ENCODE measurements at places on chromosomes 5 and 9.

- no peak for DNase-seq
Observed at GRCh38 chr5:538271-538771, 14.1 kb upstream of the SLC9A3 start.

DNA sequence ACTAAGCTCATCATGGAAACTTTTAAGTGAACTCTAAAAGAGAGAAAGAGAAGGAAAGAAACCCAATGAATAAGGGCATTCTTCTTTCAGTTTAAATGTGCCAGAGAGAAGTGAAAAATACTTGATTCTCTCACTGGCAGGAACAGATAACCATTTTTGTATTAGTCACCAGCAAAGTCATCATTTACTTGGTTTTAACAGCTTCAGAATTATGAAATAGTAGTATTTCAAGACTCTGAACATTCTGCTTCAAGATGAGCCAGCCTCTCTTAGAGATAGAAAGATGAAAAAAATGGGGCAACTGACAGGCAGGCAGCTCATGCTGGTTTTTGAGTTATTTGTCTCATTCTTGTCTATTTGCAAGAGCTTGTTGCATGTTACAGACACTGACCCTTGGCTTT lies 103.5 kb downstream of the GCNT1 start:
- no peak for DNase-seq

DNA sequence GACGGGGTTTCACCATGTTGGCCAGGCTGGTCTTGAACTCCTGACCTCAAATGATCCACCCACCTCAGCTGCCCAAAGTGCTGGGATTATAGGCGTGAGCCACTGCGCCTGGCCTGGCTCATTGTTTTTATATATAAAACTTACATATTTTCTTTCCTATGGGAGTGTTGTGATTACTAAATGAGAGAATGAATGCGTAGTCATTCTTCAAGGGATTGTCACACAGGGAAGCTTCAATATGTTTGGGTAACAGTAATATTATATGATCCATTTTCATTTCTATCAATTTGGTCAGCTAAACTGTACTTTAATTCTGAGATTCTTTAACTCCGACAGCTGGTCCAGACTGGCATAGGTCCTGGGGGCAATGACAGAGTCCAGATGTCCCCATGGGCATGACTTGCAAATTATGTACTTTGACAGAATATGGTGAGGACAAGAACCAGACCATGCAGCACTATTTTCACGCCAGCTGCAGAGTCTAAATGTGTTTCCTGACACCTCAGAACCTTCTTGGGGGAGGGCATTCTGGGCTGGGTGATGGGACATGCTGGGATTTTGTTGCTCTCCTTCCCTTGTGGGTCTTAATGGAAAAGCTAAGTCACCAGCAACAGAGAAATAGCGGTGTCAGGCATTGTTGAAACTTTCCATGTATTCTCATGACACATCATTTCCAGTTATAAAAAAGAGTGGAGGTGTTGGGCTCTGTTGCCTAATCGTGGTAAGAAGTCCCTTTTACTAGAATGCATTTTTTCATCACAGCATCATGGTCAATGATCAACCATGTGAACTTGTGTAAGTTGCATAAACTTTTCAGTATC lies 40.9 kb upstream of the TNC start:
- no peak for DNase-seq

- DNase-seq = no peak
Observed at GRCh38 chr9:33880211-33881089, 63.5 kb downstream of the UBE2R2 start.

GRCh38 chr9:19375538-19375937 lies 4.5 kb downstream of the RPS6 start:
- no peak for DNase-seq

DNA sequence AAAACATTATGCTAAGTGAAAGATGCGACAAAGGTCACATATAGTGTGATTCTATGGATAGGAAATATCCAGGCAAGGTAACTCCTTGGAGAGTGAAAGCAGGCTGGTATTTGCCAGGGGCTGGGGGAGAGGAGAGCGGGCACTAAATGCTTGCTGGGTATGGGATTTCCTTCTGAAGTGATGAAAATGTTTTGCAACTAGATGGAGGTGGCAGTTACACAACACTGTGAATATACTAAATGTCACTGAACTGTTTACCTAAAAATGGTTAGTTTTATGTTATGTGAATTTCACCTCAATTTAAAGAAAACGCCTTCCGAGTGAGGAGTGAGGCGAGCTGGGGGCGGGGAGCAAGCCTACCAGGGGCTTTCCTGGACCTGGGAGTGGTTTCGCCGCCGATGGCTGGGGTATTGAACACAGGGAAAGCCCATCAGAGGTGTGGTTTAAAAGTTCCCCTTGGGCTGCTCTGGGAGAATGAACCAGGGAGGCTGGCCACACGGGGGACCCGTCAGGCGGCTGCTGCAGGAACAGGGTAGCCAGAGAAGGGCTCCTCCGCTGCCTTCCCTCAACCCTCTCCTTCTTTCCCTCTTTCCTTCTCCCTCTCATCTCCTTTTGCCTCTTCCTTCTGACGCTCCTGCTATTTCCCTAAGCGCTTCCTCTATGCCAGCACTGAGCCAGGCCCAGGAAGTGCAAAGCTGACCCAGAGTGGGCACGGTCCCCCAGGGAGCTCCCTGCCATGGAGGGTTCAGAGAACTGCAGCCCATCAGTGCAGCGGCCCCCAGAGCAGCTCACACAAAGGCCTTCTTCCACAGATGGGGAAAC lies 4.9 kb downstream of the AKNA start:
- DNase-seq = peak; percentile 41

- no peak for DNase-seq
Observed at GRCh38 chr9:4859035-4859434, 66.3 kb downstream of the RCL1 start.

- no peak for DNase-seq
Observed at GRCh38 chr9:134545543-134546245, 95.9 kb upstream of the COL5A1 start.

DNA sequence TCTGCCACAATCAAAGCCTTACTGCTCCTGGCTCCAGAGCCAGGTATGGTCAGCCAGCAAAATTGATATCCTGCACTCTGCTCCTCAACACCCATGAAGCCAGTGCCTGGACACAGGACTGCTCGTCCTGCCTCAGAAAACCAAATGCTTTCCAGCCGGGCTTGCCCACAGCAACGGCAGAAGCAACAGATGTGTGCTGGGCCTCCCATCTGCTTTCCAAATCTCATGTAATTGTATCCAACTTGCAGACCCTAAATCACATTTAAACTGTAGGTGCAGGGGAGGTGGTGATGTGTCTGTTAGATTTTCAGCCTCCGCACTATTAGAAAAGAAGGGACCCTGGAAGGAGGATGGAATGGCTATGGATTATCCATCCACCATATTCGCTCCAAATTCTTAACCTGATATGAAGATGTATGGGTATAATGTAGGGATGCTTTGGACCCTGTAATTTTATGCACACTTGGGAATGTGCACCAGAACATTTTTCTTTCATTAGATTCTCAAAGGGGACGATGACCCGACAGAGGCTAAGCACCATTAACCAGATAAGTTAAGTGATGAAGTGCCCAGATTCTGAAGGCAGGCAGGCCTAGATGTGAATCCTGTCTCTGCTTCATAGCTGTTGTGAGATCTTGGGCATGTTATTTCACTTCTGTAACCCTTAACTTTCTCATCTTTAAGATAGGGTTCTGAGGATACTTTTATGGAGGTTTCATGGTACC lies 58.2 kb downstream of the EXOSC2 start:
- no peak for DNase-seq

- DNase-seq = no peak
Observed at GRCh38 chr5:122668552-122668951, 106.3 kb upstream of the SNX2 start.

DNA sequence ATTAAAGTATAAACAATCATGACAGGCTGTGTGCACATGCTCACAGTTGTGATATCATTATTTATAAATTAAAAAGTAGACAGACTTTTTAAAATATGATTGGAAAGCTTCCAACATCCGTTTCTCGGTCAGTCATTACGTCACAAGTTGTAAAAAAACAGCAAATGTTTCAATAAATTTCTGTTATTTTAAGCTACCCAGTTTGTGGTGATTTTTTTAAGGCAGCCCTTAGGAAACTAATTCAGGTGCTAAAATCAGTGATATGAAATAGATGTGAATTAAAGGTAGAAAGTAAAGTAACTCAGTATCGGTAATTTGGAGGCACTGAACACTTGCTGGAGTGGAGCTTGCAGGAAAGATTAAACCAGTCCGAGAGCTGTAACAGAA lies 1.2 kb downstream of the CCNH start:
- DNase-seq = no peak

GRCh38 chr9:117435630-117436261 lies 20.9 kb upstream of the ASTN2 start:
- DNase-seq = no peak

DNA sequence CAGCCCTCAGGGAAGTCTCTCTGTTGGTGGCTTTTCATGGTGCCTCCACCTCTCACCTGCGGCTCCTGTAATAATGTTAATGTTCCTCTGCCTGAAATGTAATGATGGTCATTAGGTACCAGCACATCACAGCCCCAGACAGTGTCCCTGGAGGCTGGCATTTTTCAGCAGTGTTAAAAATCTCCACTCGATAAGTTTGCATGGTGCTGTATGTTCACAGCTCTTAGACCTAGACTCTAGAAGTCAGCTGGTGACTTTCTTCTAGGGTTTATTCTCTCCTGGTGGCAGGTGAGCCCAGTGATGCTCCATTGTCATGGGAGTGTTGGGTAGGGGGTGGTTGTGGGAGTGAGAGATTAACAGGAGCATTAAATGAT lies 53.1 kb downstream of the GPR107 start:
- no peak for DNase-seq

DNA sequence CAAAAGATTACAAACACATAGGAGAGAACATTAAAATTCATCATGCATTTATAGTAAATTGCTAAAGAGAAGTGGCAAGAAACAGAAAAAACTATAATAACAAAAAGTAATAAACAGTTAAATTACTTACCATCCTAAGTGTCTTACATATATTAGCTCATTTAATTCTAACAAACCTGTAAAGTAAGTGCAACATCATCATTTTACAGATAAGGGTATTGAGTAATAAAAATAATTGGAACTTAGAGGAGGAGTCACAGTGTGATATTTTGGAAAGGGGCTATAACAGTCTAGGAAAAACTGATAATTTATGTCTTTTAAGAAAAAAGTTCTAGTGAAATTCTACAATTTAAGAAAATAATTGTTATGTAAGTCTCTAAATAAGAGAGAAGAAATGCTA lies 592.8 kb downstream of the DMRTA1 start:
- no peak for DNase-seq

GRCh38 chr5:12250454-12250853 lies 346.2 kb upstream of the CTNND2 start:
- DNase-seq = no peak

DNA sequence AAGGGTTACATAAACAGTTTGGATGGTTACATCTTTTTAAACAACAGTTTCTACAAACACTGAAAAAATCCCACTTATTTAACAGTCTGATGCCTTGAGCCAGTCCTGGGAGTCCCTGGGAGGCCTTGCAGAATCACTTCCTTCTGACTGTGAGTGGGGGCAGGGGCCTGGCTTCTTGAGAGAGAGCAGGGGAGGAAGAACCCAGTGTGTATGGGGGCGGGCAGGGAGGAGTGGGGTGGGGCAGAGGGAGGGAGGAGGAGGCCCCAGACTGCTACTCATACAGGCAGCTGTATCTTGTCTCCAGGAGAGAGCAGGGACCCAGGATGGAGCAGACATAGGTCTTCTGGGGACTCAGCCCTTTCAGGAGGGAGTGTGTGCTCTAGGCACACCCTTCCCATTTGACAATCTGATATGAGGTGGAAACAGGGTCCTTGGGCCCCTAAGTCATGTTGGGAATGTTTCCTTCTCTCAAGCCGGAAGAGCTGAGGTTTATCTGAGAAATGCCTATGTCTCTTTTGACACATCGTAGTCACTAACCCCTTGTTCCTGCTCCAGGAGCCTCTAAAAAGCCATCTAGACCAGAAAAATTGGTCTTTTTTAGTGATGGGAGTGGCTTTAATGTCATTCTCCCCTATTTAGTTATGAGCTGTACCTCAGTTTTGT lies 52.8 kb downstream of the IRF1 start:
- no peak for DNase-seq

GRCh38 chr5:65828022-65828896 lies 98.1 kb upstream of the ERBIN start:
- no peak for DNase-seq

DNA sequence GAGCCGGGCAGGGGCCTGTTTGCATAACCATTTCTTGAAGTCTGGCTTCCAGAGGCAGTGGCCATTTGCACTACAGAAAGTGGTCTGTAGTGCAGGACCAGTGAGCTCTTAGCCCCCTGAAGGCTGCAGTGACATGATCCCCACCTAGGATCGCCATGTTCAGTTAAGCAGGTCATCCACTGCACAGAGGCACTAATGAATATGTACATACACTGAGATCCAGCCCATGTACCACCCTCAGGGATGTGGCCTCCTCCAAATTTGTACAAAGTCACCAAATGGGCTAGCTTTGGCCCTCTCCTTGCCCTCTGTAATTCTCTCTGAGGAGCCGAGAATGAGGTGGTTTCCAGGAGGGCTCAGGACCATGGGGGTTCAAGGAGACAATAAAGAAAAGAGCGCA lies 8.3 kb upstream of the SUSD3 start:
- no peak for DNase-seq

DNA sequence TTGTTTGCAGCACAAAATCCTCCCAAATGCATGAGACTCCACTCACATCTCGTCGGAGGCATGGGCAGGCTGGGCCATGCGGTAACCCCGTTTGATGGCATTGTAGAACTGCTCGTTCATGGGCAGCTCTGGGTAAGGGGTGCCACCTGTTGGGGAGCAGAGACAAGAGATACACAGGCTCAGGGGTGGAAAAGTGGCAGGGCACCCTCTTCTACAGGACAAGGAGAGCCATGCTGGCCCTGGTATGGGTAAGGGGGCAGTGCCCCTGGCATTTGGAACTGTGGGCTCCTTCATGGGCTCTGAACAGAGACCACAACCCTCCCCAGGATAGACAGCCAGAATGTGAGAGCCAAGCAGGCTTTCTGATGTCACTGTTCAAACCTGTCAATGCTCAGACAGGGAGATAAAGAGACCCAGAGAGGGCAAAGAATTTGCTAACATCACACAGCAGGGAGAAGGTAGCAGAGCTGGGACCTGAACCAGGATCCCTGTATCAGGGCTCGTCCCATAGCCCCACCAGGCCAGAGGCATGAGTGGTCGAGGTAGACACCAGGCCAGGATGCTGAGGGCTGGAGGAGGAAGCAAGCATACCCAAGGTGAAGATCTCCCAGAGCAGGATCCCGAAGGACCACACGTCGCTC lies 33.2 kb upstream of the CSF1R start:
- no peak for DNase-seq

DNA sequence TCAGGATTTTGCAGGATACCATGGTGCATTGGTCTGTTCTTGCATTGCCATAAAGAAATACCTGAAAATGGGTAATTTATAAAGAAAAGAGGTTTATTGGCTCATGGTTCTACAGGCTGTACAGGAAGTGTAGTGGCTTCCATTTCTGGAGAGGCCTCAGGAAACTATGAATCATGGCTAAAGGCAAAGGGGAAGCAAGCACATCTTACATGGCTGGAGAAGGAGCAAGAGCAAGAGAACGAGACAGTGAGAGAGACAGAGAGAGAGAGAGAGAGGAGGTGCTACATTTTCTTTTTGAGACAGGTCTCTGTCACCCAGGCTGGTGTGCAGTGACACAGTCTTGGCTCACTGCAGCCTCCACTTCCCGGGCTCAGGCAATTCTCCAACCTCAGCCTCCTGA lies 43.9 kb downstream of the P4HA2 start:
- DNase-seq = no peak

- no peak for DNase-seq
Observed at GRCh38 chr5:67409126-67409777, 212.7 kb upstream of the CD180 start.
